ENCODE measurements at places on chromosomes 11 and 22.

GRCh38 chr22:45008186-45008681 lies 1.6 kb downstream of the PHF21B start:
- peak; percentile 24 for DNase-seq

DNA sequence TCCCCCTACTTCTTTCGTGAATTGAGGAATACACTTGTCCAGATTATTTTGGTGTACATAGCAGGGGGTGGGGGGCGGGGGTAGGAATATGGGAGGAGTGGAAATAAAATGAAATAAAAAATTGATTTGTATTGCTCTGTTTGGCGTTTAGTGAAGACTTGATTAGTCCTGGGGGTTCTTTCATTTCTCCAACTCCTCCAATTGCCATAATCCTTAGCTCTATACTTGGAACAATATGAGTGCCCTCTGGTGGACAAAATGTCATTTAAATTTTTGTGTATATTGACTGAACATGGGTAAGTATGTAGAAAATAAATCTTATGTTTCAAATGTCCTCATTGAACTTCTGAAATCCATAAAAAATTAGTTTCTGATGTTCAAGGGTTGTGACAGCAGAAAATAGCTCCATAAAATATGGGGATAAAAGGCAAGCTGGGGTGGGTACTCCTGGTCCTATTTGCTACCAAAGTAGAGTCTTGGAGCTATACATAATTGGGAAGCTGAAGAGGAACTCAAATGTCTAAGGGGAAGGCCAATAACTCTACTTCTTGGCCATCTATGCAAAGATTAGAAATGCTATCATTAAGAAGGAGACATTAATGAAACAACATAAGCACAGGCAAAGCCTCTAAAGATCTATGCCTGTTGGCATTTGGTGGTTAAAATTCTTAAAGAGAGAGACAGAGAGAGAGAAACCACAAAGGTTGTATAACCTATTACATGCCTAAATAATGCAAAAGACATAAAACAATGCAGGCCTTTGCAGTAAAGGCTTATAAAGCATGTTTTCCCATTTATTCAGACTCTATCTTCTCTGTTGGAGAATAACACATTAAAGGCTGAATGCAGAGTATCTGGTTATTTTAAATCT lies 421.6 kb downstream of the METTL15 start:
- peak; percentile 49 for DNase-seq

GRCh38 chr11:35088676-35089075 lies 50.3 kb upstream of the CD44 start:
- no peak for DNase-seq

- no peak for DNase-seq
These were observed 31.0 kb downstream of the PAX6 start for GRCh38 chr11:31780078-31780477.

- peak; percentile 19 for DNase-seq
These were observed 649 bp downstream of the PRRG4 start for GRCh38 chr11:32830413-32830738.

DNA sequence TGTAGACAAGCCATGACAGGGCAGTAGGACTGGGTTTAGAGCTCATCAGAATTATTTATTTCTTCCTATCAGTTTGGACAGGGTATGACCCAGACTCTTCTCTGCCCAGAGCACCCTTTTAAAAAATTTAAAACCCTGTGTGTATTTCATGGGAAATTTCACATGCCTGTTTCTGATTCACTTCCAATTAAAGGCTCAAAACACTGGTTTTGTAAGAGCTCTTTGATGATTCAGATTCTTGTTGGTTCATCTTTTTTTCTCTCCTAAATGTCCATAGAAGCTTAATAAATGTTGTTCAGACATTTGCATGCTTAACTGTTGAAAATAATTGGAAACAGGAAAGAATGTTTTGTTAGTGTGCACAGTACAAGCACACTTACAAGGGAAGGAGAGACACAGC lies 13.8 kb downstream of the FLI1 start:
- DNase-seq: no peak

DNA sequence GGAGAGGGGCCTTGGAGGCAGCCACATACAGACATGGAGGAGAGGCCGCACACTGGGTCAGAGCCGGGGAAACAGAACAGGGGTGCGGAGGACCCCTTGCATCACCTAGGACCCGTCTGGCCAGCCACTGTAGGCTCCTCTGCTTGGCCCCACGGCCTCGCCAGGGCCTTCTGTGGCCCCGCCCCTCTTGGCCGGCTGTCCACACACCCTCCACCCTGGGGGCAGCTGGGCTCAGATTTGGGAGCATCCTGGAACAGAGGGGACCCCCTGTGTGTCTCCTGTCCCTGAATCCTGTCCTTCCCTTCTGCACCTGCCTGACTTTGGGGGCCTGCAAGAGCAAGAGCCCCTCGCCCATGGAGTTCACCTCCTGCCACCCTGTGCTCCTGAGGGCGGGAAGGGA lies 7.9 kb upstream of the TH start:
- DNase-seq: no peak

DNA sequence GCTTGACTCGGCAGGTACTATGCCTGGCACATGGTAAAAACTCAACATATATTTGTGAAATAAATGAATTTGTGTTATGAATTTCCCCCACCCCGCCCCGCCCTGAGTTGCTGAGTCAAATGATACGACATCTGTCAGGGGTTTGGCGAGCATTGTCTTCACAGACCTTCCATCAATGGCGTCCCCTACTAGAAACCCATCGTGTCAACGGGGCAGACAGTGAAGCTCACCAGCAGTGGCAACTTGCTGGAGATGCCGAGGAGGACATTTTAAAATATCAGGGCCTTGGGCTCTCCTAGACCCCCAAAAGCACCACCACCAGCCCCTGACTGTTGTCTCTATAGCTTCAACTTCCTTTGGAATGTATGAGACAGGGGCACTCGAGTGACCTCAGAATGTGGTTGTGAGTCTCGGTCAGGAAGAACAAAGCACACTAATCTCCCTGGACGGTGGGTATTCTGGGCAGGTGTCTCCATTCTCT lies 761 bp upstream of the NXF1 start:
- DNase-seq: no peak

DNA sequence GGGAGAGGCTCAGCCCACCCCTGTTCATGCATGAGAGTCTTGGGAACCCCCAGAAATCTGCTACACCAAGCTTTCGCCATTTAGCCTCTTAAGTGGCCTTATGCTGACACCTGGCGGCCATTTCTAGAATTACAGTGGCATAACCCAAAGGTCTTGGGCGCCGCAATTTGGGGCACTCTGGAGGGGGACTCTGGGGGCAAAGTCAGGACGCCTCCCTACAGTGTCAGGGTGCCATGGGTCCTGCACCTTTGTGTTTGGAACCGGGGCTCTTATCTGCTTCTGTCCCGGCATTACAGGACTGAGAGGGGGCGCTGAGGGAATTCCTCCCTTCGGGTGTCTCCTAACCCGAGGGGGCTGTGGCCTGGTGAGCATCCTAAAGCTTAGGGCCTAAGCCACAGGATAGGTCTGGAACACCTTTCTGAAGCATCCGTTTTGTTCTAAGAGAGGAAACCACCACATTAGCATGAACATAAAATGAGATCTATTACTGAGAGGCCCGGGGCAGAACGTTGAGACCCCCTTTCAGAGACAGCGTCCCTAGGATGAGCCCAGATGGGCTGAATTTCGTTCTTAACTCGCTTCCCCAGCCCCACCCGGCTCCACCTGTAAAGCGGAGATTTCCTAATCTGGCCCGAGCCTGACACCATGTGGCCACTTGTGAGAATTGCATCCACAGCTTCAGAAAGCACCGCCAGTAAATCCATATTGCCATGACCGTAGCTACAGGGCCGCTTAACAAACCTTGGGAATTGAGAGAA lies 9.3 kb downstream of the INS start:
- peak; percentile 70 for DNase-seq

DNA sequence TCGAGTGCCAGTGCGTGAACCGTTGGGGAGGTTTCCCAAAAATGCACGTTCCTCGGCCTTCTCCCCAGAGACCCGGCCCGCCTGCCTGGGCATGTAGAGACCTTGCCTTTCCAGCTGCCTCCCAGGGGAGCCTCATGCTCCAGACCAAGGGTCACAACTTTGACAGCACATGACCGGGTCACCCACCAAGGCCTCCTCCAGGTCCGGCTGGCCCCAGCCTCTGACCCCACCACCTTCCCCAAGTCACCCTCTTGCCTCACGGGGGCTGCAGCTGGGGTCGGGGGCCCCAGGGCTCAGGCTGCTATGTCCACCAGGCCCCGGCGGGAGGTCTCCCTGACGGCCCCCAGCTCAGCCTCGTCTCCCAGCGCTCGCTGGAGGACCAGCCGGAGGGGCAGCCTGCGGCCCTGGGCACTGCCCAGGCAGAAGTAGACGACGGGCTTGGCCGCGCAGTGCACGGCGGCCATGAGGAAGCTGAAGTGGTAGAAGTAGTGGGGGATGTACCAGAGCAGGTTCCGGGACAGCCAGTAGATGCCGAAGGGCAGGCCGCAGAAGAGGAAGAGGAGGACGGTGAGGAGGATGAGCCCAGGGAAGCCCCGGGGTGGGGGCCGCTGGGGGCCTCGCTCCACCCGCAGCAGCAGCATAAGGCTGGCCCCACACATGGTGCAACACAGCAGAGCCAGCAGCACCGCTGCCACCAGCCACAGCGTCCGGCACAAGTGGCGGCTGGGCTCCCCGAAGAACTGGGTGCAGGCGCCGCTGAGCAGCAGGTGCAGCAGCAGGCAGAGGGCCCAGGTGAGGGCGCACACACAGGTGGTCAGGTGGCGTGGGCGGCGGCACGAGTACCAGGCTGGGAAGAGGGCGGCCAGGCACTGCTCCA lies 4.4 kb downstream of the MRGPRE start:
- no peak for DNase-seq

DNA sequence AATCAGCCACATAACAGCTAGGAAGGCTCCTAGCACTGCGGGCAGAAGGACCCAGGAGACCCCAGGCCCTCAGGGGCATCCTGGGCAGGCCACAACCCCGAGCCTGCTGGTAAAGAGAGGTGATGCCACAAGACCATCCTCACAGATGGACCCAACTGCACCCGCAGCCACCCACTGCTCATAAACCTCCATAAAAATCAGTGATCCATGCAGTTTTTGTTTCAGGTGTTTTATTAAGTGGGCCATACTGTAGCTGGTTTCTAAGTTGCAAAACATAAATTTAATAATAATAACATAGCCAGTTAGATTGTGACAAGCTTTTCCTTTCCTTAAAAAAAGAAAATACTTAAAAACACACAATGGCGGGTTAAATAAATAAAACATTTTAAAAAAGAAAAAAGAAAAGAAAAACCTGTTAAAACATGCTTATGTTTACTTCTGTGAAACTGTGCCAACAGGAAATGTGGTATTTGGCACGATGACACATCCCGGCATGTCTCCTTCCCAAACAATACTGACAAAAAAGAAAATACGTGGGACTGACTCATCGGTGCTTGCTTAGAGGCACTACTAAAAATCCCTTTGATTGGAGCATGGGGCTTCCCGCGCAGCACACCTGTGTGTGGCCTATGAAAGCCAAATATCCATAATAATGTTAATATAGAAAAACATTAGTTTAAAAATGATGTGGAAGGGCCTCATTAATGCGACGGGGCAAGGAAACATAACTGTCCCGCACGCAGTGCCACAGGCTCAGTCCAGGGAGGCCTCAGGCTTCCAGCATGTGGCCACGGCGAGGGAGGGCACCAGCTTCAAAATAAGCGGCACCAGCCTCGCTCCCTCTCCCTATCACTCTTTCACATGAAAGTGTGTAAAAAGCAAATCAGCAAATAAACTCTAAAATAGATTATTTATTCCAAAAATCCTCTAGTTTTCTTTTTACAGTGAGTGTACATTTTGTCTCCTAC lies 47.5 kb upstream of the SCUBE2 start:
- DNase-seq: peak; percentile 78

DNA sequence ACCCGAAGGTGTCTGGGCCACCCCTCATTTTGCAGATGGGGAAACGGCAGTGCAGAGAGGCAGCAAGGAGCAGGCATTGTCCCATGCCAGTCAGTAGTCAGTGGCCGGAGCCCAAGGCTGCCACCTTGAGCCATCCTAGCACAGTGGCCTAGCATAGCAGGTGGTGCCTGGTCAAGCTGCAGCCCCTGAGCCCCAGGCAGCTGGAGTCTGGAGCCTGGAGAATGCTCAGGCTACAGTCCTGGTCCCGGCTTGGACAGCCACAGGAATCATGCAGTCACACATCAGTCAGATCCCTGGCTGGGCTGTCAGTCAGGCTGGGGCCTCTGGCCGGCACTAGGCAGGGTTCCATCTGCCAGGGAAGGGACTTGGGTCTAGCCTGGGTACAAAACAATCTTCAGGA lies 18.6 kb downstream of the KCNC1 start:
- DNase-seq: no peak

DNA sequence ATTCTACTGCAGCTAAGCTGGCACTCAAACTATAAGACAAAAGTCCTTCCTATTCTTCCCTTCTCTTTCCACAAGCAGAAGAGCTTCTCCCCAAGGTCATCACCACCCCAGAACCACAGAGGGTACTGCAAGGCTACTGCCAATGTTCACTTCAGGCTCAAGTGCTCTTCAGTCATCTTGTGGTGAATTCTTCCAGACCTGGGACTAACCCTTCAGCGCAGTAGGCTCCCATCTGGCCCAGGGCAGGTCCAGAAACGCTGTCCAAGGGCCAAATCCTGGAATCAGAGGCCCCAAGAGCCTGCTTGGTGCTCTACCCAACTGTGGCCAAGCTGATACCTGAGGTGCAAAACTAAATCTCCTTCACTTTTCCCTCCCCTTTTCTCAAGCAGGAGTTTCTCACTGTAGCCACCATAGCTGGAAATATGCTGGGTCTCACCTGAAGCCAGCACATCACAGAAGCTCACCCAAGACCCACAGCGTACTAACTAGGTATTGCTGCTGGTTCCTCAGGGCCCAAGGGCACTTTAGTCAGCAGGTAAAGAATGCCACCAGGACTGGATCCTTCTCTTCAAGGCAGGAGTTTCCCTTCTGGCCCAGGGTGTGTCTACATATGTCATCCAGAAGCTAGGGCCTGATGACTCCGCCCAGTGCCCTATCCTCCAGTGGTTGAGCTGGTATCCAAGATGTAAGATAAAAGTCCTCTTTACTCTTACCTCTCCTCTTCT lies 27.8 kb downstream of the FCHSD2 start:
- DNase-seq: no peak

DNA sequence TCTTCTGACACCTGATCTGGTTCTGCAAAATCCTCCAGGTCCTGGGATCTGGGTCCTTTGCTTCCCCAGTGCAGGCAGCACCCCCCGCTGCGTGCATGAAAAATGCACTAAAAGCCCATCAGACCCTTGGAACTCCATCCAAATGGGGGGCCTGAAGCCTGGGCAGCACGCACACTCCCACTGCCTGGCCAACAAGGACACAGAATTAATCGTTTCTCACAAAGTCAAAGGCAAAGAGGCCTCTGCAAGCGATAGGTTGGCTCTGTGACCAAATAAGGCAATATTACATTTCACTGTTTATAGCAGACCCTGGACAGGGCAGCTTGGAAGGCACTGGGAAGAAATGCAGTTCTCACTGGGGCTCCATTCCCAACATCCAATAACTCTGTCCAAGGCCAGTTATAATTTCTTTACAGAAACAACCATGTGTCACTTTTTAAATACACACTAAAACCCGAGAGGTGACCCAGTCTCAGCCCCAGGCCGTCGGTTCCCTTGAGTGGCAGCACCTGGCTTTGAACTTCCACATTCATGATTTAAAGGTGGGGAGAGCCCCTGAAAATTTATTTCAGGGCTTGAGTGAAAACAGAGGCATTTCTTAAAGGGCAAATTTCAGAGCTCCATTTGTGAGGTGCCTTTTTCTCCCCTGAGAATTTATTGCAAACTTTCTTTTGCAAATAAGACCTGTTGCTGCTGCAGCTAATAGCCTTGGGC lies 114.4 kb upstream of the ANO1 start:
- DNase-seq: no peak

GRCh38 chr11:7348432-7349304 lies 97.0 kb downstream of the SYT9 start:
- no peak for DNase-seq

GRCh38 chr11:61948505-61948904 lies 1.6 kb upstream of the BEST1 start:
- no peak for DNase-seq

GRCh38 chr11:86874304-86875056 lies 74.1 kb downstream of the PRSS23 start:
- DNase-seq: no peak
